ENCODE measurements at places on chromosomes 1 and 21.

- peak; percentile 65 for DNase-seq
These were observed 20.1 kb downstream of the FAAP20 start for GRCh38 chr1:2174348-2175054.

DNA sequence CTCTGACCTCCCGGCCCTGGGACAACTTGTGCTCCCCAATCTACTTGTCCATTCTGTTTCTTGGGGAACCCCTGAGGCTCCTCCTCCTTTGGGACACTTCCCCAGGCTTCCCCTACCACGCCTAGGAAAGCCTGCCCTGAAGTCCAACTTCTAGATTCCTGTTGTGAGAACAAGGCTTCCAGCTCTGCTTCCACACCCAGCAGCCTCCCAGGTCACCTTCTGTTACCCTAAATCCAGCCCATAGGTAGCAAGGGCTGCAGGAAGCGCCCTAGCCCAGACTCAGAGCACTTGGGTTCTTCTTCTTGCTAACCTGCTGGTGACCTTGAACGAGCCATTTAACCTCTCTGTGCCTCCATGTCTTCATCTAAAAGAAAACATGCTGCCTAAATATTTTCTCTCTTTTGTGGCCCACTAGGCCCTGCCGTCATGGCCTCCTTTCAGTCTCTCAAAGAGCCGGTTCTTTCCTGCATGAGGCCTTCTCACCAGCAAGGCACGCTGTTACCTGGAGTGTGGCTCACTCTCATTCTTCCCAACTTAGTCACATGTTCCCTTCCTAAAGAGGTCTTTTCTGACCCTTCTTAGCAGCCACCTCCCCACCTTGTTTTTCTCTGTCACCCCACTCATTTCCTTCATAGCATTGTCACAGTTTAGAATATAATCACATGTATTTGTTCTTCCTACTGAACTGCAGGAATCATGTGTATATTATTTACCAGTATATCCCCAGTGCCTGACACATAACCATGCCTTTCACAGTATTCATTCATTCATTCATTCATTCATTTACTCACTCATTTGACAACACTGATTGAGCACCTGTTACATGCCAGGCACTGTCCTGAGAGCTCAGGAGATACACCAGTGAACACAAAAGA is 1.4 kb downstream of the CAPN2 start:
- DNase-seq: no peak

DNA sequence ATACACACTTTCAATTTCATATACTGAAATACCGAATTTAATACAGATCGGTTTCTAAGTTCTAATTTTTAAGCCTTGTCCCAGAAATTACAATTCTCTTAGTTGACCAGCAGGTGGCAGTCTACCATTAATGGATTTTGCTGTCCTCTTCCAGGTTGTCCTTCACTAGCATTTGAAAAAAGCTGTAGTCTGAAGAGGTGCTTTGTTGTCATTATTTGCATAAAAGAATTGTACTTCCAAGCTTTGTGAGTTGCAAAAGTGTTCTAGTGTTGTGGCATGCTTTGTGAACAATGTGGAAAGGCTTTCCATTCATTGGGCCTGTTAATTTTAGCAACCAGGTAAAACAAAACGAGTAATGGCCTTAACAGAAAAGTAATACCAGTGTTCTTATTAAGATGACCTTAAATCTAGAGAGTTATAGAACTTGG is 193.6 kb downstream of the RPS6KC1 start:
- DNase-seq: no peak

GRCh38 chr1:19373211-19374082 is 61.3 kb downstream of the SLC66A1 start:
- DNase-seq: peak; percentile 80

DNA sequence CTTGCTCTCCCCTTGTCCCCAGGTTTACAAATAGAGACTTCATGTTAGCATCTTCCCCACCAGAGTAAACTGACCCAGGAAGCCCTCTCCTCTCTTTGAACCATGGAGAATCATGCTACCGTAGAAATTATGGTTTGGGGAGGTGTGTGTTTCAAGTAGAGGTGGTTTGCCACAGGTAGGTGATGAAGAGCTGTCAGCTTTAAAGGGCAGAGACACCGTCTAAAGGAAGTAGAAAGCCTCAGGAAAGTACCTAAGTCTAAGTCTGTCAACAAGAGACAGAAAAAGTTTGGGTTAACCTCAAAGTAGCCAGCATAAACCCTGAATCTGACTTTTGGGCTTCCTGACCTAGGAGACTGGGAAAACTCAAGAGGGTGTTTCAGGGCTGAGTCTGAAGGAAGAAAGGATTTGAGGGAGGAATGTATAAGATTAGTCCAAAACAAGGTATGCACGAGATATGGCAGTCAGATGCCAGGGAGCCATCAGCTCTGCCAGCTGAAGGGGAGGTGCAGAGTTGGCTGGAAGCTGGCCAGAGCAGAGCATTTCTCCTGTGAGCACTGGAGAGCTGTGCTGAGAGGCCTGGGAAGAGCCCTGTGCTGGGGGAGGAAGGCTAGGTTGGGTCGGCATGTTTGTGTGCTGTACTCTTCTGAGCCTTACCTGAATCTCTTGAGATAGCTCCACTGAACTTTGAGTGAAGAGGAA is 14.3 kb downstream of the ADAMTSL4 start:
- peak; percentile 52 for DNase-seq
